Esophagus muscularis mucosa (tissue), 4 donors: ENCODE measurements at places on chromosomes 12 and 14. TPM values are rescaled to one million over a fixed set of nuclear protein-coding genes. Genes with fewer than 3 reads are reported as not detected.

DNA sequence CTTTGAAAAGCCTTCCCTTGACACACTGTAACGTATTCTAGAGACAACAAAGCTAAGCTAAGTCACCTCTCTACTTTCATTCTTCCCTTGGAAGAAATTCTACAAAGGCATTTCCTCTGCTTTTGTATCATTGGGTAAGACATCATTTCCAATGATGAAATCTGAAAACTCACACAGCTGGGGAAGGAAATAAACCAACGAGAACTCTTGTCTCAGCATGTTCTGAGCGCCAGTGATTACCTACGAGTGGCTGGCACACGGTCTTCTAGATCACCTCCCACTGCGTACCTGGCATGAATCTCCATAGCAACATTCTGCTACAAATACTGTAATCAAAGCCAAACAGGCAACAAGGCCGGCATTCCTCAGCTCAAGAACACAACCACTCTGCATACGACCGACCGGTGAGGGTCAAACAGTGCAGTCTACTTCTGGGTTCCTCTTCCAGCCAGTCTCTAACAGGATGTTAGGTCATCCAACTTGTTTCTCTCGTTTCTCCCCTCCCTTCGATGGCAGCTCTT, 7.6 kb downstream of the VPS37B start:
- DNase-seq: no peak

DNA sequence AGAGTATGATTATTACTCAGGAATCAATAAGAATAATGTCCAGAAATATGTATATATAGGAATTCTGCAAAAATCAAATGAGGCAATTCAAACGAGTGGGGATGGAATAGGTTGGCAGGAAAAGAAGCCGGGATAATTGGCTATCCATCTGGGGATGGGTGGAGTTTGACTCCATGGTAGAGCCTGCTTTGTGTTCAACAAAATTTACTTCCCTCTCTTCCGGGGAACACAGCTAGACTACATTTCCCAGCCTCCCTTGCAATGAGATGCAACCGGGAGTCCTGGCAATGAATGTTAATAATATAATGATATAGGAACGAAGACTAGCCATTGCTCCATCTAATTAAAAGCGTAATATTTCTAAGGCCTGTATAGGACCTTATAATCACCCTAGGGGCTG, 146.6 kb downstream of the EFCAB11 start:
- DNase-seq: no peak

GRCh38 chr14:90696720-90697119, 119.5 kb downstream of the TTC7B start:
- DNase-seq: no peak

DNA sequence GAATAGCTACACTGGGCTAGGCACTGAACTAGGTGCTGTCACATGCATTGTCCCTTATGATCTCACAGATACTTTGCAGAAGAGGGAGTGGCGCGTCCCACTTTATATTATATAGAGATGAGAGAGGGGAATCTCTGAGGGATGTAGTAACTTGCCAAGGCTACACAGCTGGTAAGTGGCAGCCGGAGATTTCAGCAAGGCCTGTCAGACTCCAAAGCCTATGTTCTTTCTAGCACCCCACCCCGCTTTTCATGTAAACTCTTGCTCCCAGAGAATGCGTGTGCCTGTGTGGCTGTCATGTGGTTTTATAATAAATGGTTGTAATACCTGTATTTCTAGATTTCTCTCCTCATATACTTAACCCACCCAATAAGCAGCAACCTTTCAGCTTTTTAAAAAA, 39.1 kb downstream of the WDR20 start:
- no peak for DNase-seq

GRCh38 chr14:55430024-55430690, 10.3 kb downstream of the TBPL2 start:
- DNase-seq: no peak

- DNase-seq: no peak
These were observed 202.4 kb upstream of the AMIGO2 start for GRCh38 chr12:47282206-47282605.

DNA sequence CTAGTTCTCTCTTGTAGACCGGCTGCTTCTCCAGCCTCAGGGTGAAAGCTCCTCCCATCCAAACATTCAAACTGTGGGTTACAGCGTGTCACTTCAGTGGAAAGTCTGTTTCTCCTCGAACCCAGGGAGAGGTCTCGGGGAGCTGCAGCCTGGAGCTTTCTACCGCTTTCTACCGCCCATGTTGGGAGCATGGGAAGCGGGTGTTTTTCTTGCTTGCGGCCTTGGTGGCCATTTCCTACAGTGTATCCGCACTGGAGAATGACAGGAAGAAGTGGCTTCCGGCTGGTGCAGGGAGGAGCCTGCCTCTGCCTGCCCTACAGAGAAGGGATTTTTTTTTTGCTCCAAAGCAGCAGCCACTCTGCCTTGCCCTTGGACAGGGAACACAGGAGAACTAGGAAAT, 21.2 kb downstream of the ZFP36L1 start:
- no peak for DNase-seq

- no peak for DNase-seq
These were observed 101.8 kb downstream of the OSBPL8 start for GRCh38 chr12:76457818-76458217.

GRCh38 chr12:5535541-5535940, 103.6 kb downstream of the NTF3 start:
- DNase-seq: peak; percentile 83

GRCh38 chr14:68401317-68401716, 391.6 kb downstream of the ZFP36L1 start:
- no peak for DNase-seq

- DNase-seq: no peak
These were observed 12.0 kb upstream of the PRIMA1 start for GRCh38 chr14:93799989-93800921.

DNA sequence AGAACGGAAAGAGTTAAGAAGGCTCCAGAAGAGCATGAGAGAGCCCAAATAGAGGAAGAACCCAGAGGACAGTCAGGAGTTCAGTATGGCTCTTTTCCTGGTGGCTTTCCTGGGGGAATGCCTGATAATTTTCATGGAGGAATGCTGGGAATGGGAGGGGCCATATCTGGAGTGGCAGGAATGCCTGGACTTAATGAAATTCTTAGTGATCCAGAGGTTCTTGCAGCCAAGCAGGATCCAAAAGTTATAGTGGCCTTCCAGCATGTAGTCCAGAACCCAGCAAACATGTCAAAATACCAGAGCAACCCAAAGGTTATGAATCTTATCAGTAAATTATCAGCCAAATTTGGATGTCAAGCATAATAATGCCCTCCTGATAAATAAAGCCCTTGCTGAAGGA, 15.5 kb upstream of the SYT10 start:
- DNase-seq: no peak

SLC5A8 gene
- total RNA-seq: not detected

PTPRR gene
- total RNA-seq: 2.1 TPM

EML5 gene
- total RNA-seq: 2.7 TPM

SERPINA5 gene
- total RNA-seq: 4.7 TPM

FOXN4 gene
- total RNA-seq: not detected

SLC25A47 gene
- total RNA-seq: not detected

AKAP6 gene
- 35.3 TPM for total RNA-seq
